Stimulated activated CD8-positive, alpha-beta memory T cell treated with anti-CD3 and anti-CD28 coated beads, Interleukin-4, amount 100 ng/mL, for 4 hours (primary cell): ENCODE measurements at places on chromosomes 1 and 21.

DNA sequence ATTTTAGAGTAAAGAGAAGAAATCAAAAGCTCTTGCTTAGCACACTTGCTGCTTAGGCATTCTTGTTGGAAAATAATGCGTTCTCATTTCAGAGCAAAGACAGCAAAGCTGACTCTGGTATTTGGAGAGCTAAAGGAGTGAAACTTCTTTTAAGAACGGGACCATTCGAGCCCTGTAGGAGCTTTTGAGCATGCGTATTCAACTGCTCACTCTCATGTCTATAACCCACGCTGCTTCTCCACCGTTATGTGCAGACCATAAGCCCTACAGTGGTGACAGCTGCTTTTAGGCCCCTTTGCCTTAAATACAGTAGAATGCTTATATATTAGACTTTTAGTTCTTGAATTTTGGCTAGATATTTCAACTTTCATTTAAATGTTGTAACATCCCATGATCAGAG is 214.2 kb upstream of the CACYBP start:
- no peak for DNase-seq

DNA sequence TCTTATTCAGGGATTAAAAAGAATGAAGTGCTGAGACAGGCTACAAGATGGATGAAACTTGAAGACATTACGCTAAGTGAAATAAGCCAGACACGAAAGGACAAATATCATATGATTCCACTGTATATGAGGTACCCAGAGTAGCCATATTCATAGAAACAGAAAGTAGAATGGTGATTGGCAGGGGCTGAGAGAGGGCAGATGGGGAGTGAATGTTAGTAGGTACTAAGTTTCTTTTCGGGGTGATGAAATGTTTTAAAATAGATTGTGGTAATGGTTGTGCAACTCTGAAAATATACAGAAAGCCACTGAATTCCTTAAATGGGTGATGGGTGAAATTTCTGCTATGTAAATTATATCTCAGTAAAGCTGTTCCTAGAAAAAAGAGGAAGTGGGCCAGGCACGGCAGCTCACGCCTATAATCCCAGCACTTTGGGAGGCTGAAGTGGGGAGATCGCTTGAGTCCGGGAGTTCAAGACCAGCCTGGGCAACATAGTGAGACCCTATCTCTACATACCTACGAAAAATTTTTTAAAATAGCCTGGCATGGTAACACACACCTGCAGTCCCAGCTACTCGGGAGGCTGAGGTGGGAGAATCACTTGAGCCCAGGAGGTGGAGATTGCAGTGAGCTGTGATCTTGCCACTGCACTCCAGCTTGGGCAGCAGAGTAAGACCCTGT is 15.9 kb downstream of the SLC27A3 start:
- DNase-seq, result no peak

- no peak for DNase-seq
Observed at GRCh38 chr1:162678439-162678838, 46.2 kb downstream of the DDR2 start.

- no peak for DNase-seq
Observed at GRCh38 chr1:94606471-94606870, 64.9 kb upstream of the F3 start.

GRCh38 chr1:25467193-25467592 is 36.5 kb downstream of the MACO1 start:
- no peak for DNase-seq

- no peak for DNase-seq
Observed at GRCh38 chr1:201737352-201738060, 91.5 kb upstream of the IPO9 start.

GRCh38 chr1:245582026-245582425 is 427.2 kb downstream of the KIF26B start:
- no peak for DNase-seq

GRCh38 chr1:9894115-9894514 is 16.0 kb downstream of the CTNNBIP1 start:
- DNase-seq, result no peak

DNA sequence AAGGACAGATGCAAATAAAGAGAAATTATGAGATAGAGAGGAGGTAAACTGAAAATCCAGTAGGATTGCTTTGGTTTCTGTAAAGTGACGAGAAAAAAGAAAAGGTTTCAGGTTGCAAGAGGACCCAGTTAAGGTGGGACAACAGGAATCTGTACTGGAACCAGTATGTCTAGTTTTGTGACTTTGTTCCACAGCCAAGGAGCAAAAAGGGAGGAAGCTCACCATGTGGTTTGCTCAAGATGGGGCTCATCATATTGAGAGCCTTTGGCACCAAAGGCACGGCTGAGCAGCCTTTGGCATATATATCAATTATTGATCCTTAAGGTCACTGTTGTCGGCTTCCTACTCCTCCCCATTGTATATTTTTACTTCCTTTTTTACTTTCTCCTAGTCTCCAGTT is 1.8 kb upstream of the ZDHHC18 start:
- no peak for DNase-seq

DNA sequence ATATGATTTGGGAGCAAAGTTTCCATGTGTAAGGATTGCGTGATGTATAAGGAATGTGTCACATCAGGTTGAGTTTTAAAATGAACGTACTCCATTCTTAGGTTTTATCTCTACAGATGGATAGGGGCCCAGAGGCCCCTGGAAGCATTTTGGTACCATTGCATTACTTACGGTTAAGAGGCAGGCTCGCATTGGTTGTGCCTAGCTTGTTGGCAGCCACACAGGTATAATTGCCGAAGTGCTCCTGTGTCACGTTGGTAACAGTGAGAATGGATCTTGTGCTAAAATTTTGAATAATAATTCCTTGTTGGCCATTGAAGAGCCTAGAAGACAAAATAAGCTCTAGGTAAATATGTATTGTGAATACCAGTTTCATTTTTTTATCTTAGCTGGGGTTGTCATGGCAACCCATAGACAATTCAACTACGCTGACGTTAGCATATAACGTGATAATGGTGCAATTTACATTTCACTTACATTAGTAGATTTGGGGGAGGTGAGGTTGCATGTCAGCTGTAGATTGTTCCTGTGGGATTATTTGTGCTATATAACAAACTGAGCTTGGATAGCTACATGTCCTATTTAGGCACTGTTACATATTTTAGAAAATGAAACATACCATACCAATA is 511.9 kb upstream of the ZRANB2 start:
- no peak for DNase-seq

DNA sequence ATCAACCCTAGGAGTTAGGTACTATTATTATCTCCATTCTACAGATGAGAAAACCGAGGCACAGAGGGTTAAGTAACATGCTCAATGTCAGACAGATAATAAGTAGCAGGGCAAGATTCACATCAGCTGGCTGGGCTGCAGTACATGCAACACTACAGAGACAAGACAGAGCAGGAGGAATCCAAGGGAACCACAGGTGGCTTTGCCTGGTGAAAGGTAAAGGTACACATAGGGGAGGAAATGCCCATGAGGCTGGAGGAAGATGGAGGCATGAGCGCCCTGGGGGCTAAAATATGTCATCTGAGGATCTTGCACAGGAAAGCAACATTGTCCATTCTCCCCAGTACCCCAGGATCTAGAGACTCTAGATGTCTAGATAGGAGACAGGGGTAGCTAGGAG is 8.4 kb downstream of the ZBTB21 start:
- no peak for DNase-seq

GRCh38 chr1:39671433-39671792 is 494 bp downstream of the NT5C1A start:
- DNase-seq, result no peak

DNA sequence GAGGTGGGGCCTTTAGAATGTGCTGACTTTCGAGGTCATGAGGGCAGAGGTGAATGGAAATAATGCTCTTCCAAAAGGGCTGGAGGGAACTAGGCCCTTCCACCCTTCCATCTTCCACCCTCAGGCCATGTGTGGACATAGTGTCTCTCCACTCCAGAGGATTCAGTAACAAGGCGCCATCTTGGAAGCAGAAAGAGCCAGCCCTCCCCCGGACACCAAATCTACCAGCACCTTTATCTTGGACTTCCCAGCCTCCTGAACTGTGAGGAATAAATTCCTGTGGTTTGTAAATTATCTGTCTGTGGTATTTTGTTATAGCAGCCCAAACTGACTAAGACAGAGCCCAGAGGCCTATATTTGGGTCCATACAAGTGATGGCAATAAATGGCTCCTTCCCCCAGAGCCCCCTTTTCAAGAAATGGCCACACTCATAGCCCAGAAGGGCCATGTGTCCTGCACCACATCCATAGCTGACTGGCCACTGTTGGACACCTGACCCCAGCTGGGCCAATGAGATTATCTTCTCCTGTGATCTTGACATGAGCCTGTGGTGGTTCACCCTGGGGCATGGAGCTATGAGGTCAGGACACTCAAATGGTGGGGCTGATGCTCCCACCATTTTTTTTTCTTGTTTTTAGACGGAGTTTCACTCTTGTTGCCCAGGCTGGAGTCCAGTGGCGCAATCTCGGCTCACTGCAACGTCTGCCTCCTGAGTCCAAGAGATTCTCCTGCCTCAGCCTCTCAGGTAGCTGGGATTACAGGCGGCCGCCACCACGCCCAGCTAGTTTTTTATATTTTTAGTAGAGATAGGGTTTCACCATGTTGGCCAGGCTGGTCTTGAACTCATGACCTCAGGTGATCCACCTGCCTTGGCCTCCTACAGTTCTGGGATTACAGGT is 114.9 kb downstream of the RRAGC start:
- no peak for DNase-seq

- DNase-seq, result no peak
Observed at GRCh38 chr21:41856572-41856971, 22.6 kb downstream of the PRDM15 start.

- DNase-seq, result no peak
Observed at GRCh38 chr1:115144176-115144575, 54.9 kb upstream of the TSPAN2 start.

DNA sequence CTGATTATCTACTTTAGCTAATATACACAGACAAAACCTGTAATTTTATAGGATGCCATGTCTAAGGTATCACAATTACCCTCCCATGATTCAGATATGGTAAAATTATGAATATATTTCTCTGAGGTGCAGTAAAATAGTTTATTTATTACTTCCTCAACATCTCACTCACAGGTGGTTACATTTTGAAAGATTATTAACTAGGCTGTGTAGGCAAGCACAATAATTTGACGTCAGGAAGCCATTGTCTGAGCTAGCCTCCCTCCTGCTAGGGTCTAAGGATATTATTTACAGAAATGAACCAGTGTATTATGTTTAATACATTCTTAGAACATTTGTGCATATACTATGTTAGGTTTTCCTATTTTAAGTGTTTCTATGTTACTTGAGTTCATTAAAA is 69.9 kb upstream of the ADGRL2 start:
- no peak for DNase-seq

GRCh38 chr1:109598655-109599054 is 20.8 kb downstream of the GNAT2 start:
- DNase-seq, result no peak

- DNase-seq, result no peak
Observed at GRCh38 chr1:200805719-200806118, 67.0 kb downstream of the CAMSAP2 start.

GRCh38 chr21:36910581-36911307 is 55.7 kb downstream of the HLCS start:
- DNase-seq, result no peak

GRCh38 chr21:44848821-44849521 is 24.5 kb downstream of the PTTG1IP start:
- no peak for DNase-seq

DNA sequence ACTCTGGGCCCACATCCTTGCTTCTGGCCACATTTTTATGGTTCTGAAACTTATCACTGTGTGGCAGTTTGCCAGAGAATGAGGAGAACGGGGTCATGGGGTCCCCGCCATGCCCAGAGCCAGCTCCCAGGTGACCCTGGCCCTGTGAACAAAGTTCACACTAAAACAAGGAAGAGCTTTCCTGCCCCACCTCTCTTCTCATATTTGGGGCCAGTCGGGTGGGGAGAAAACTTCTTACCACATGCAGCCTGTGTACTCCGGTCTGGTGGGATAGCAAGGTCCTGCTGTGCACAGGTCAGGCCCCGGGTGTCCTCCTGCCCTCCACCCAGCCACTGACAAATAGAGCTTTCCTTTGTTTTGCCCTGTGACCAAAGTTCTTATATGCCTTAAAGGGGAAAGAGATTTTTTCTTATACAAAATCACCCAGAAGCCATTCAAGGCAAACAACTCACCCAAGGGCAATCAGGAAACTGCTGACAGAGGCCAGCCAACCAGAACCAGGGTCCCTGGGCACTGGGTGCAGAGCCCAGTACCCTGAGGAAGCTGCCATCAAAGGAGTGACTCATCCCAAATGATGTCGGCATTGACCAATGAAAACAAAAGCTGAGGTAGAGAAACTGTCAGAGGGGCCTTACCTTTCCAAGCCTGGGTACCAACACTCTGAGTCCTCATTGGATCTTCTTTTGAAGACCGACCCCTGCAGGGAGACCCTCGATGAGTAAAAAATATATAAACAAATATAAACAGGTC is 53.6 kb downstream of the OLIG1 start:
- no peak for DNase-seq

DNA sequence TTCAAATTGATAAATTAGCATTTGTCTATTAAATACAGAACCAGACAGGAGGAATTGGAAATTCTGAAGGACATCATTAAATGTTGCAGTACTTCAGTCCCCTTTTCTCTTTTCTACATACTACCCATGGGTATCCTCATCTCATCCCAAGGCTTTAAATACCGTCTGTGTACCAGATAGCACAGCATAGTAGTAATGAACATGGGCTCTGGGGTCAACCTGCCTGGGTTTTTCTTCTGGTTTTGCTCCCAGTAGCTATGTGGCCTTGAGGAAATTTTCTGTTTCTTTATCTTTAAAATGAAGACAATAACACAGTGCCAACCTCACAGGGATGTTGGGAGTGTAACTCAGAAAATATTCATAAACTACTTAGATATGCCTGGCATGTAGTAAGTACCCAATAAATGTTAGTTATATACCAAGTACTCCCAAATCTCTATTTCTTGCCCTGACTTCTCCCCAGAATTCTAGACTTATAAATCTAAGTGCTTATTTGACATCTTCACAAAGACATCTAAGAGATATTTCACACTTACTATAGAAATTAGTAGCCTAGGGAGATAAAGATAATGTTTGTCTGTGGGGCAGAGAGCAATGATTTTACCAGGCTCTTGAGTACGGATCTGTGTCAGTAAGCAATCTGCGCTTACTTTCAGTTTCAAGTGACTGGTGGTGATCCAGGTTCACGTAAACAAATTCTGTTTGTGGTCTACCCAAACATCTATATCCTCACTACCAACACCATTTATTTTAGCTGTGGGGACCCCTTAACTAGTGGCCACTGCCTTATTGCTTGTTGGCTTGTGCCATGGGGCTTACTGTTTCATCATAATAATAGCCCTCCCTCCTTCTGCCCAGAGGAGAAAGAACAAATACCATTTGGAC is 37.3 kb downstream of the VANGL2 start:
- no peak for DNase-seq
